ENCODE measurements at places on chromosomes 11 and 22. TPM values are rescaled to one million over a fixed set of nuclear protein-coding genes. Genes with fewer than 3 reads are reported as not detected.

APOA1 gene
- total RNA-seq: not detected

FXYD6 gene
- 0.99 TPM for total RNA-seq

GRCh38 chr11:13338427-13339069 is 61.0 kb downstream of the BMAL1 start:
- H3K27me3 ChIP-seq: no peaks in the 10 kb centered on the region
- peak overlapping the region; percentile 95 for H3K27ac ChIP-seq
- no peak for DNase-seq
- H3K36me3 ChIP-seq: peaks cover 4% of the 10 kb centered on the region
- H3K4me3 ChIP-seq: peak overlapping the region; percentile 73

DNA sequence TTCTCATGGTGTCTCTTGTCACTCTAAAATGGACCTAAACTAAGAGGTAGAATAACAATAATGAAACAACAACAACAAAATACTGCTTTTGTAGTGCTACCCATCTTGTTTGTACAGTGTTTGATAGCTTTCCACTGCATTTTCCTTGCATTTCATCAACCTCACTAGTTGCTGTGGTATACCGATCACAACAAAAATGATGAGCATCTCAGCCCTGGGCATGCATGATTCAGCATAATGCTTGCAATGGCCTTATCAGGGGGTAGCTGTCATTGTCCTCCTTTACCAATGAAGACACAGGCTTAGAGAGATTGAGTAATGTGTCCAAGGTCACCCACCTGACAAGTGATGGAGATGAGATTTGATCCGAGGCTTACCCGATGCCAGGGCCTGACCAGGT is 682.5 kb downstream of the NTM start:
- no peak for DNase-seq
- H3K4me3 ChIP-seq: no peak overlapping the region
- H3K4me1 ChIP-seq: peaks cover 55% of the 10 kb centered on the region
- H3K36me3 ChIP-seq: no peaks in the 10 kb centered on the region
- no peaks in the 10 kb centered on the region for H3K27me3 ChIP-seq

GRCh38 chr11:28910926-28911325 is 802.7 kb downstream of the METTL15 start:
- no peaks in the 10 kb centered on the region for H3K36me3 ChIP-seq
- H3K4me3 ChIP-seq: no peak overlapping the region
- no peaks in the 10 kb centered on the region for H3K4me1 ChIP-seq
- no peak for DNase-seq
- no peaks in the 10 kb centered on the region for H3K27me3 ChIP-seq

IGLL1 gene
- total RNA-seq: not detected

GGTLC3 gene
- total RNA-seq: not detected

DNA sequence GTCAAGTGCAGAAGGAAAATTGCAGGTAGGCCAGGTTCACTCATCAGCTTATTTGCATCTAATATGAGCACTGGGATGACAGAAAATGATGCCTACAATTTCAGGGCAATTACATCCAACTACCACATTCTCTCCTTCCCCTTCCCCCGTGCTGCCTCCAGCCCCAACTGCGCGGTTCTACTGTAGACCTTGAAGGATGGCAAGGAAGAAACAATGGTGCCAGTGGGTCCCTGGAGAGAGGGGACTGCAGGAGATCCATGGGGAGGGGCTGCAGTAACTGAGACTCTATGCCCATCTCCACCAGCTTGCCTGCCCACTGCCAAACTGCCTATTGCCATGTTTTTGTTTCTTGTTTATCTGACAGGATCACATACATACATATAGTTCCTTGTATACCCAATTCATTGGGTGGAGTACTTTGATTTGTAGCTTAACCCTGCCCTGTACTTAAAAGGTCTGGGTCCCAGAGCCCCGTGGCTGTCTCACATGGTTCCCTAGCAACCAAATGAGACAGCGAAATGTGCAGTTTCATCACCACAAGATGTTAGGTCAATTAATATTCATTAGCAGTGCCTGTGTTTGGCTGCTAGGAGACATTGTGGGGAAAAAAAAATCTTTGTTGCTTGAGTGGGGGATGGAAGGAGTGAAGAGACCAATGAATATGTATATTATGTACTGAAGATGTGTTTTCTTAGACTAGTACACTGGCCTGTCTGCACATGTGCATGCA is 253.5 kb upstream of the PLET1 start:
- peaks cover 39% of the 10 kb centered on the region for H3K27me3 ChIP-seq
- H3K36me3 ChIP-seq: no peaks in the 10 kb centered on the region
- DNase-seq: no peak
- H3K27ac ChIP-seq: no peak overlapping the region
- H3K4me3 ChIP-seq: no peak overlapping the region

GRCh38 chr11:57161351-57161750 is 20.4 kb upstream of the LRRC55 start:
- H3K27me3 ChIP-seq: peaks cover 14% of the 10 kb centered on the region
- H3K27ac ChIP-seq: no peak overlapping the region
- no peak overlapping the region for H3K4me3 ChIP-seq
- DNase-seq: no peak

- H3K27me3 ChIP-seq: peaks cover 9% of the 10 kb centered on the region
- no peak for DNase-seq
- no peaks in the 10 kb centered on the region for H3K36me3 ChIP-seq
Measured at GRCh38 chr11:121211626-121212025, 80.9 kb upstream of the SC5D start.

CD3E gene
- total RNA-seq: not detected

STK33 gene
- total RNA-seq: 0.65 TPM

DNA sequence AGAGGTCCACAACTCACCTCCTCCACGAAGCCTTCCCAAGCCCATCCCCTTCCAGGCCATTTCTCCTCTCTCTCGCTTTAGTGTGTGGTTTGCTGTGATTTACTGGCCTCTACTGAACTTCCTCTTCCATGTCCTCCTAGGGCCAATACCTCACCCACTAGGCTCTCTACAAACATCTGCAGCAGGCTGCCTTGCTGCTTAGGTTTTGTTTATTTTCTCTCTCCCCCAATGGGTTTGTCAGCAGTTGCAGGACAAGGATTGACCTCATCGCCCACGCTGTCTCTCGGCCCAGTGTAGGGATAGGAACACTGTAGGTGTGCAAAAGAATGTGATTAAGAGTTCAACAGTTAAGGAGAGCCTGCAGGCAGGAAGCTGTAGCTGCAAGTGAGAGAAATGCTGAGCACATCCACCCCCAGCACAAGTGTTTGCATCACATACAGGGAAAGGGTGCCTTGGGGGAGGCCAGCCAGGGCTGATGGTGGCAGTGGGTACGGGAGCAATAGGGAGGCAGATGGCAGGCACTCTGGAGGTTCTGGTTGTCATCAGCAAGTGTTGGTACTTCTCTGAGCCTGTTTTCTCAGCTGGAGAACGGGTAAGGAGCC is 1.4 kb downstream of the PC start:
- H3K27me3 ChIP-seq: no peaks in the 10 kb centered on the region
- DNase-seq: no peak
- H3K4me1 ChIP-seq: peaks cover 43% of the 10 kb centered on the region
- peak overlapping the region; percentile 78 for H3K4me3 ChIP-seq
- H3K27ac ChIP-seq: peak overlapping the region; percentile 73
- peaks cover 4% of the 10 kb centered on the region for H3K36me3 ChIP-seq

DNA sequence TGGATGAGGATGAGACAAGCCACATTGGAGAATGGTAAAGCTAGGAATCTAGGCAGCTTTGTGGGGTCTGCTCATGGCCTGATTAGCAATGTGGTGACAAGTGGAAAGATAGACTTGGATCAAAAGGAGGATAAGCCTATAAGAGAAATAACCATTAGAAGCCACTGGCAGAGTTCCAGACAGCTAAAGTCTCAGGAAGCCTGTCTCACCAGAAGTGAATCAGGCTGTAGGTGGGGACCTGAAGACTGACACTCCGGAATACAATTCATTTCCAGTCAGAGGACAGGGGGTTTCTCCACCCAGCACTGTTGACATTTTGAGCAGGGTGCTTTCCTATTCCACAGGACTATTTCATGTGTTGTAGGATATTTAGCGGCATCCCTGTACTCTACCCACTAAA is 129.7 kb downstream of the ARHGAP42 start:
- no peak overlapping the region for H3K27ac ChIP-seq
- no peak for DNase-seq
- no peak overlapping the region for H3K4me3 ChIP-seq
- no peaks in the 10 kb centered on the region for H3K27me3 ChIP-seq
- peaks cover 9% of the 10 kb centered on the region for H3K36me3 ChIP-seq

Data from osteocyte (in vitro differentiated cells).